RWPE2 (cell line): ENCODE measurements at places on chromosomes 7 and 10.

GRCh38 chr7:8637322-8637721 lies 203.9 kb downstream of the NXPH1 start:
- no peaks in the 10 kb centered on the region for H3K4me1 ChIP-seq
- no peaks in the 10 kb centered on the region for H3K36me3 ChIP-seq
- H3K27me3 ChIP-seq = peaks cover 3% of the 10 kb centered on the region
- no peak for DNase-seq
- no peak overlapping the region for H3K27ac ChIP-seq
- no peak overlapping the region for H3K4me3 ChIP-seq

- no peaks in the 10 kb centered on the region for H3K36me3 ChIP-seq
- no peaks in the 10 kb centered on the region for H3K4me1 ChIP-seq
- no peak overlapping the region for H3K27ac ChIP-seq
- no peak for DNase-seq
These were observed 407.8 kb upstream of the FOXK1 start for GRCh38 chr7:4274286-4274685.

DNA sequence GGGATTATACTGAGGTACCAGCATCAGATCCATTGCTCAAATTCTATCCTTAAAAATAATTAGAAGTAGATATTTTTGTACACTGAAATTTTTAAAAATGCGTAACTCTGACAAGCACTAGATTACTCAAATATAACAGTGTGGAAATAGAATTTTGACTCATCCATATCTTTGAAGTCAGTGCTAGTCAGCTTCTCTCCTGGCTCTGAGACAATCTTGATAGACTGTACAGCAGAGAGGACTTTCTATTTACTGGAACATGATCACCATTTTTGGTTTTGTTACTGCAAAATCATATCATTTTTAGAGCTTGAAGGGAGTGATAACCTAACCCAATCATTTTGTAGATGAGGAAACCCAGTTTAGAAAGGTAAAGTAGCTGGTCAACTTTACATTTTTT lies 195.0 kb downstream of the MTERF1 start:
- no peaks in the 10 kb centered on the region for H3K27me3 ChIP-seq
- no peak overlapping the region for H3K4me3 ChIP-seq
- no peak overlapping the region for H3K27ac ChIP-seq
- no peaks in the 10 kb centered on the region for H3K36me3 ChIP-seq

DNA sequence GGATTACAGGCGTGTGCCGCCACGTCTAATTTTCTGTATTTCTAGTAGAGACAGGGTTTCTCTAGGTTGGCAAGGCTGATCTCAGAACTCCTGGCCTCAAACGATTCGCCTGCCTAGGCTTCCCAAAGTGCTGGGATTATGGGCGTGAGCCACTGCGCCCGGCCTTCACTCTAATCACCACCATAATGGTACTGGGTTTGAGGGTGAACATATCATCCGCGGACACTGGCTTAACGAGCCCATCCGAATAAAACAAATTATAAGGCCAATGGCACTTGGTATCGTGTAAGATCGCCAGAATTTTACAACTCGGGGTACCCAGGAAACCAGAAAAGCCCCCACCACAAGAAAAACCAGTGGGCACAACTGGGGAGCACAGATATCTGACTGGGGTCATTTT lies 580 bp downstream of the FAM200A start:
- peak overlapping the region; percentile 62 for H3K4me3 ChIP-seq
- peaks cover 36% of the 10 kb centered on the region for H3K36me3 ChIP-seq
- peak overlapping the region; percentile 31 for H3K27ac ChIP-seq
- no peak for DNase-seq

- H3K27me3 ChIP-seq = no peaks in the 10 kb centered on the region
- no peaks in the 10 kb centered on the region for H3K36me3 ChIP-seq
- no peak overlapping the region for H3K27ac ChIP-seq
- no peaks in the 10 kb centered on the region for H3K4me1 ChIP-seq
- no peak for DNase-seq
These were observed 51.3 kb downstream of the FAM13C start for GRCh38 chr10:59311025-59311424.

GRCh38 chr10:3132036-3133025 lies 40.3 kb downstream of the PITRM1 start:
- no peak for DNase-seq
- no peak overlapping the region for H3K4me3 ChIP-seq
- no peaks in the 10 kb centered on the region for H3K27me3 ChIP-seq
- peaks cover 93% of the 10 kb centered on the region for H3K36me3 ChIP-seq
- H3K4me1 ChIP-seq = peaks cover 16% of the 10 kb centered on the region

- no peak for DNase-seq
- no peaks in the 10 kb centered on the region for H3K27me3 ChIP-seq
- H3K4me1 ChIP-seq = peaks cover 12% of the 10 kb centered on the region
- H3K36me3 ChIP-seq = no peaks in the 10 kb centered on the region
- no peak overlapping the region for H3K27ac ChIP-seq
These were observed 56.6 kb downstream of the TMEM209 start for GRCh38 chr7:130148561-130148960.

- H3K27me3 ChIP-seq = no peaks in the 10 kb centered on the region
- H3K27ac ChIP-seq = no peak overlapping the region
- H3K4me3 ChIP-seq = no peak overlapping the region
- DNase-seq = no peak
- peaks cover 48% of the 10 kb centered on the region for H3K36me3 ChIP-seq
- no peaks in the 10 kb centered on the region for H3K4me1 ChIP-seq
These were observed 192.7 kb downstream of the TCF7L2 start for GRCh38 chr10:113142601-113143362.

- no peaks in the 10 kb centered on the region for H3K27me3 ChIP-seq
- no peak overlapping the region for H3K27ac ChIP-seq
- no peak for DNase-seq
- no peaks in the 10 kb centered on the region for H3K36me3 ChIP-seq
- no peak overlapping the region for H3K4me3 ChIP-seq
These were observed 410.0 kb downstream of the TCERG1L start for GRCh38 chr10:130901311-130902165.

DNA sequence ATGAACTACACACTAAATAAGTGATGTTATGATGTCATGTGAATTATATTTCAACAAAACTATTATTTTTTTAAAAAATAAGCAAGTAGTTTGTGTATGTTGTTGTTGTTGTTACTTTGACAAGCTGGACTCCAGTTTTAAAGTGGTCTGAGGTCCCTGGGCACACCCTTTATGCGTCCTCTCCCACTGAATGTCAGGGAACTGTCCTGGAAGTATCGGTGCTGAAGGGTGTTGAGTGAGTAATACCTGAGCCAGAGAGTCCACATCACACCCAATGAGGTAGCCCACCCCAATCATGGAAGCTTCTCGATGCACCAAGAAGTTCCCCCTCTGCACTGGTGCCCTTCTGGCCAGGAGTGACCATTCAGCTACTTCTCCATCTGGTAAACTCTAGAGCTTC lies 64.3 kb downstream of the FOXI2 start:
- DNase-seq = no peak
- no peaks in the 10 kb centered on the region for H3K36me3 ChIP-seq
- no peaks in the 10 kb centered on the region for H3K4me1 ChIP-seq
- no peak overlapping the region for H3K4me3 ChIP-seq
- no peak overlapping the region for H3K27ac ChIP-seq

DNA sequence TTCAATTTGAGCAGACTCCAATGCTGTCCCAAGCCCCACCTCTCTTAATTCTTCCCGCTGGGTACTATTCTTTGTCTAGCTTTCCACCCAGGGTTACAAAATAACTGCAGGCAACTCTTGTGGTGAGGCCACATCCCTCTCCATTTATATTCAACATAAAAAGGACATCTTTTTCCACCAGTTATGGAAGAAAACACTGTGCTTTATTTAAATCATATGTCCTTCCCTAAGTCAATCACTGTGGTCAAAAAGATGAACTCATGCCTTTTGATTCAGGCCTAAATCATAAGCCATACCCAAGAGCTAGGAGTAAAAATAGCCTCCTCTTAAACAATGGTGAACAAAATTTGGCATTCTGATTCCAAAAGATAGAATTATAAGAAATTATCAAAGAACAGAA lies 386.0 kb downstream of the SEMA3D start:
- no peaks in the 10 kb centered on the region for H3K27me3 ChIP-seq
- no peak for DNase-seq
- no peak overlapping the region for H3K4me3 ChIP-seq
- H3K27ac ChIP-seq = no peak overlapping the region
- no peaks in the 10 kb centered on the region for H3K36me3 ChIP-seq

GRCh38 chr7:120028636-120029035 lies 244.3 kb upstream of the KCND2 start:
- no peaks in the 10 kb centered on the region for H3K36me3 ChIP-seq
- no peak overlapping the region for H3K4me3 ChIP-seq
- H3K27ac ChIP-seq = no peak overlapping the region
- no peaks in the 10 kb centered on the region for H3K4me1 ChIP-seq

GRCh38 chr10:106537866-106538265 lies 626.6 kb downstream of the SORCS1 start:
- H3K4me1 ChIP-seq = no peaks in the 10 kb centered on the region
- no peak for DNase-seq
- H3K27ac ChIP-seq = no peak overlapping the region
- H3K36me3 ChIP-seq = no peaks in the 10 kb centered on the region
- H3K27me3 ChIP-seq = no peaks in the 10 kb centered on the region
- no peak overlapping the region for H3K4me3 ChIP-seq

- H3K4me3 ChIP-seq = no peak overlapping the region
- H3K36me3 ChIP-seq = no peaks in the 10 kb centered on the region
- no peaks in the 10 kb centered on the region for H3K27me3 ChIP-seq
- H3K4me1 ChIP-seq = no peaks in the 10 kb centered on the region
- no peak for DNase-seq
- H3K27ac ChIP-seq = no peak overlapping the region
These were observed 527.4 kb upstream of the NRP1 start for GRCh38 chr10:33861833-33862232.

- H3K27me3 ChIP-seq = no peaks in the 10 kb centered on the region
- H3K4me3 ChIP-seq = no peak overlapping the region
- no peaks in the 10 kb centered on the region for H3K4me1 ChIP-seq
- H3K36me3 ChIP-seq = no peaks in the 10 kb centered on the region
- no peak overlapping the region for H3K27ac ChIP-seq
These were observed 70.7 kb upstream of the NPY start for GRCh38 chr7:24213311-24213710.

DNA sequence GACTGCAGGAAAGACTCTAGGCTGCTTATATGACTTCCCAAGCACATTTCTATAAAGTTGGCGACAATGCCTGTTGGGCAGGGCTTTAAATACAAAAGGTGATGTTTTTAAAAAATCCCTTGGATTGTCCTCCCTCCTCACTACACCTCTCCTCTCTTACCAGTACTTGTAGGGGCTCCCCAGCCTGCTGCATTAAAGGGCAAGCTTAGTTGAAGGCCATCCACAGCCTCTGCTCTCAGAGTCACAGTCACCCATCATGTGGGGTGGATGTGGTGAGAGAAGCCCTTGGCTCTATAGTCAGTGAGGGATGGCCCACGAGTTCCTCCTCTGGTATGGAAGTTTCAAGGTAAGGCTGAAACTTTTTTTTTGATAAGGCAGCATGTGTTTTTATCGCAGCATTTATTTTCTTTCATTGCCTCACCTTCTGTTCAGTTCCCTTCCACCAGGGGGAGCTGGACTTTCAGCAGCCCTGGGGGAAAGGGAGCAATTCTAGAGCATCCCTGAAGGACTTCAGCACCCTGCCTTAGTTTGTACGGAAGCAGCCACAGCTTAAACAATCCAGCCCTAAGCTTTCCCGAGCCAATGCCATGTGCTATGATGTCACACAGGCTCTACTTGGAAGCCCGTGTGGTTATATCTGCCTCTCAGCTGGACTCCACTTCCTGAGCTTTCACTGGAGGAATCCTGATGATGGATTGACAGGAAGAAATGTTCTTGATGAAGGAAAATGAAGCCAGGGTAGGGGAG lies 131.9 kb downstream of the CALCR start:
- no peaks in the 10 kb centered on the region for H3K36me3 ChIP-seq
- no peak for DNase-seq
- no peak overlapping the region for H3K27ac ChIP-seq
- no peak overlapping the region for H3K4me3 ChIP-seq
- peaks cover 5% of the 10 kb centered on the region for H3K27me3 ChIP-seq
- H3K4me1 ChIP-seq = no peaks in the 10 kb centered on the region

- no peaks in the 10 kb centered on the region for H3K36me3 ChIP-seq
- no peak overlapping the region for H3K27ac ChIP-seq
- no peak for DNase-seq
- peaks cover 13% of the 10 kb centered on the region for H3K27me3 ChIP-seq
These were observed 7.2 kb upstream of the RELN start for GRCh38 chr7:103996639-103997038.

DNA sequence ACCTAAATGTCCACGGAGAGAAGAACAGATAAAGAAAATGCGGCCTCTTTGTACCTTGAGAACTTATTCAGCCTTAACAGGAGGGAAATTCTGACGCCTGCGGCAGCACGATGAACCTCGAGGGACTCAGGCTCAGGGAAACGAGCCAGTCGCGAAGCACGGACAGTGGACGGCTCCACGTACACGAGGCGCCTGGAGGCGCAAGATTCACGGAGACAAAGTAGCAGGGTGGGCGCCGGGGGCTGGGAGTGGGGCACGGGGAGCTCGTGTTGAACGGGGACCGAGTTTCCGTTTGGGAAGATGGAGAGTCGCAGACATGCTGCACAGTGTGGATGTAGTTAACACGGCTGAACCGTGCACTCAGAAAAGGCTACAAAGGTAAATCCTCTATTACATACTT lies 13.2 kb upstream of the UTF1 start:
- no peaks in the 10 kb centered on the region for H3K36me3 ChIP-seq
- H3K27ac ChIP-seq = no peak overlapping the region
- no peak for DNase-seq
- H3K4me3 ChIP-seq = no peak overlapping the region

DNA sequence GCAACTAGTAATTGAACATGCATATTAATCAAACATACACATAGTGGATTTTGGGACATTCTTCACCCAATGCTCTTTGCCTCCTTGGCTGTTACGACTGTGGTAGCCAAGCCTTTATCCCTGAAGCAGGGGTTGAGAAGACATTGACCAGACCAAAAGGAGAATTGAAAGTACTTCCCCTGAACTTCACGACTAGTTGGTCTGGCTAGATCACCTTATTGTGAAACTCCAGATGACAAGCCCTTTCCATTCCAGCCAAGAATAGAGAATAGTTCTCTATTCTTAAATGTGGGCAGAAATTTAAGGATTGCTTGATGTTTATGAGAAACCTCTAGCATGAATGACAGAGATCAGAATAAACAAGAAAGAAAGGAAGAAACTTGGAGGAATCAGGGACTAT lies 97.0 kb downstream of the LRMDA start:
- no peaks in the 10 kb centered on the region for H3K4me1 ChIP-seq
- no peak overlapping the region for H3K27ac ChIP-seq
- no peaks in the 10 kb centered on the region for H3K36me3 ChIP-seq
- no peak overlapping the region for H3K4me3 ChIP-seq
- DNase-seq = no peak
- H3K27me3 ChIP-seq = no peaks in the 10 kb centered on the region

GRCh38 chr7:80699721-80700256 lies 61.3 kb downstream of the CD36 start:
- no peak for DNase-seq
- no peak overlapping the region for H3K4me3 ChIP-seq
- H3K27me3 ChIP-seq = no peaks in the 10 kb centered on the region

DNA sequence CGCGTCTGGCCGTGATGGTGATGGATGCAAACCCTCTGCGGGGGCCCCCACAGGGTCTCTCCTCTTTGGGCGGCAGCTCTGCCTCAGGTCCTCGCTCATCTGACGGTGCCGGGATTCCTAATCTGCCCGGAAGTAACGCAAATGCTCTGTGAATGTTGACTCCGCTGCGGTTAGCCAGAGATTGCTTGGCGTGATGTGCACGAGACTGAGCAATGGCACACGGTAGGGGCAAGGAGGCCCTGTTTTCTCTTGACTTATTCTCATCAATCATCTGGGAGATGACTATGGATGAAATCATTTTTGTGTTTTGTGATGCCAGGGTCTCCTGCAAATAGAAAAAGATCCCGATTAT lies 116.5 kb upstream of the ADAM12 start:
- no peaks in the 10 kb centered on the region for H3K4me1 ChIP-seq
- H3K27me3 ChIP-seq = no peaks in the 10 kb centered on the region
- H3K36me3 ChIP-seq = no peaks in the 10 kb centered on the region
- H3K27ac ChIP-seq = no peak overlapping the region
- H3K4me3 ChIP-seq = no peak overlapping the region
